ENCODE measurements at places on chromosomes 4 and X.

DNA sequence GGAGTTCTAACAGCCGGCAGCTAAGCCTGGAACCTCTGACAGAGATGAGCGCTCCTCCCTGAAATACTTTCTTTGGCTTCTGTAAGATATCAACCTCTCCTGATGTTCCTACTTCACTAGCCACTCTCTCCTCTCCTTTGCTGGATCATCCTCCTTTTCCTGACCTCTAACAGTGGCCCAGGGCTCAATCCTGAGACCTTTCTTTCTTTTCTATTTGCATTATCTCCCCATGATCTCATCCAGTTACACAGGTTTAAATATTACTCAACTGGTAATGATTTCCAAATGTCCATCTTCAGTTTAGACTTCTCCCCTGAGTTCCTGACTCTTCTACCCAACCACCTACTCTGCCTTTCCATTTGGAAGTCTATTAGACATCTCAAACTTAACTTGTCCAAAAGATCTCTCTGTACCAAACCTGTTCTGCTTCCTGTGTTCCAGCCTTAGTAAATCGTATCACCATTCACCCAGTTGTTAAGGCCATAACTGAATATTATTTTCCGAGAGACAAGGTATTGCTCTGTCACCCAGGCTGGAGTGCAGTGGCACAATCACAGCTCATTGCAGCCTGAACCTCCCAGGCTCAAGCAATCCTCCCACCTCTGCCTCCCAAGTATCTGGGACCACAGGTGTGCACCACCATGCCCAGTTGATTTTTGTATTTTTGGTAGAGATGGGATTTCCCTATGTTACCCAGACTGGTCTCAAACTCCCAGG, 41.1 kb downstream of the RFC1 start:
- no peak for DNase-seq

DNA sequence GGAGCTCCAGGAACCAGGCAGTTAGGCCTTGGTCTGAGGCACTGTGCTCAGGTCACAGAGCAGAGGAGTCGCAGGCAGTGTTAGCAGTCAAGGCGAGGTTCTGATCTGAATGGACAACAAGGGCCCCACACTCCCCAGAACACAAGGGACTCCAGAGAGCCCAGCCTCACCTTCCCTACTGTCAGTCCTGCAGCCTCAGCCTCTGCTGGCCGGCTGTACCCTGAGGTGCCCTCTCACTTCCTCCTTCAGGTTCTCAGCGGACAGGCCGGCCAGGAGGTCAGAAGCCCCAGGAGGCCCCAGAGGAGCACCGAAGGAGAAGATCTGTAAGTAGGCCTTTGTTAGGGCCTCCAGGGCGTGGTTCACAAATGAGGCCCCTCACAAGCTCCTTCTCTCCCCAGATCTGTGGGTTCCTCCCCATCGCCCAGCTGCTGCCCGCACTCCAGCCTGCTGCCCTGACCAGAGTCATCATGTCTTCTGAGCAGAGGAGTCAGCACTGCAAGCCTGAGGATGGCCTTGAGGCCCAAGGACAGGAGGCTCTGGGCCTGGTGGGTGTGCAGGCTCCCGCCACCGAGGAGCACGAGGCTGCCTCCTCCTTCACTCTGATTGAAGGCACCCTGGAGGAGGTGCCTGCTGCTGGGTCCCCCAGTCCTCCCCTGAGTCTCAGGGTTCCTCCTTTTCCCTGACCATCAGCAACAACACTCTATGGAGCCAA, 26.2 kb downstream of the MAGEA9 start:
- DNase-seq, result no peak

DNA sequence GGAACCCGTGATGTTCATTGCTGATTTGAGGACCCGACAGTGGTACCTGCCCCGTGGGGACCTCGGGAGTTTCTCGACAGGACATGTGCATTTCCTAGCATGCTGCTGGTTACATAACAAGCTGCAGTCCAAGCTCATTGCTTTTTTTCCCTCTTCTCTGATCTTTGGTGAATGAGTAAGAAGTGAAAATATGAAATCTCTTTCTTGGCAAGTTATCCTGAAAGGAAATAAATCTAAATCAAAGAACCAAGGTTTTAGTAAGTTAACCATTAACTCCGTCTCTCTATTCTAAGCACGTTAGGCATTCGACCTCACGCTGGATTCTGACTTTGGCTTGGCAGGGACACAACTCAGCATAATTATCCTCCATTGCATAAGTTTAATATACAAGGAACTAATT, 86.6 kb downstream of the STK32B start:
- no peak for DNase-seq

GRCh38 chr4:36322921-36323354, 41.5 kb downstream of the DTHD1 start:
- no peak for DNase-seq

GRCh38 chr4:183989461-183989860, 84.4 kb downstream of the STOX2 start:
- DNase-seq, result no peak

DNA sequence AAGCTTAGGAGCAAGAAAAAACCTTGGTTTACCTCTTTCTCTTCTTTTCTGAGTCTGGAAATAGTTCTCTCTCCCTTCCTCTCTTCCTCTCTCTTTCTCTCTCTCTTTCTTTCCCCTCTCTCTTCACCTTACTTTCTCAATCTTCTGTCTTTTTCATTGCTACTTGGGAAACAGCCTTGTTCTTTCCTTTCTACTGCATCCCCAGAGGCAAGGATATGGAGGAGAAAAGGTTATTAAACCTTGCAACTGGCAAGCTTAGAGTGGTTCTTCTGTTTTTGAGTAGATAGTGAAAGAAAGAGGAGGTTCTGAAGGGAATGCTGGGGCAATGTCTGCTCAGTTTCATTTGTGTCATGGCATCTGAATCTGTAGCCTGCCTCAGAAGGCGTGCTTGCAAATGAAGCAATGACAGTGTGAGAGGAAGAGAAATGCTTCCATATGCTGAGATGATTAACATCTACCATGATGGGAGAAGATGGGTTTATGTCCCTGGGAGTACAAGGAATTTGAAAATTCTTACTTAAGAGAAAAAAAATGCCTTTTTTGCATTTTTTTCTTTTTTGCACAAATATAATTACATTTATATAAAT, 190.6 kb downstream of the CEP135 start:
- no peak for DNase-seq

DNA sequence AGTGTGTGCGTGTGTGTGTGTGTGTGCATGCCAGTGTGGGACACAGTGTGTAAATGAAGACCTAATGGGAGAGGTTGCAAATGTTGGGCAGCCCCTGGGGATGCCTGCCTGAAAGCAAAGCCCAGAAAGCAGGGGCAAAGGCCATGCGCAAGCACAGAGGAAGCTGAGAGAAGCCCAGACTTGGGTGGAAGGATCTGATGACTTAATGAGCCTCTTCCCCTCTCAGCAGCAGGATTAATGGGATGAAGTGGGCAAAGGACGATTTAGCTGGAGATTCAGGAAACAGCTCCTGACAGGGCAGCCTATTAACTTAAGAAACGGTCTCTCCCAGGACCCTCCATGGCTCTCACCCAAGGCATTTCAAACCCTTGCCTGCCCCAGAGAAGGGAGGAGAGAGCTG, 107.3 kb downstream of the EFNB1 start:
- no peak for DNase-seq

GRCh38 chr4:104516884-104517283, 22.2 kb upstream of the CXXC4 start:
- DNase-seq, result no peak

- no peak for DNase-seq
These were observed 1.8 kb downstream of the TLR1 start for GRCh38 chr4:38802561-38803355.

GRCh38 chr4:38710053-38710452, 46.1 kb downstream of the KLF3 start:
- no peak for DNase-seq

DNA sequence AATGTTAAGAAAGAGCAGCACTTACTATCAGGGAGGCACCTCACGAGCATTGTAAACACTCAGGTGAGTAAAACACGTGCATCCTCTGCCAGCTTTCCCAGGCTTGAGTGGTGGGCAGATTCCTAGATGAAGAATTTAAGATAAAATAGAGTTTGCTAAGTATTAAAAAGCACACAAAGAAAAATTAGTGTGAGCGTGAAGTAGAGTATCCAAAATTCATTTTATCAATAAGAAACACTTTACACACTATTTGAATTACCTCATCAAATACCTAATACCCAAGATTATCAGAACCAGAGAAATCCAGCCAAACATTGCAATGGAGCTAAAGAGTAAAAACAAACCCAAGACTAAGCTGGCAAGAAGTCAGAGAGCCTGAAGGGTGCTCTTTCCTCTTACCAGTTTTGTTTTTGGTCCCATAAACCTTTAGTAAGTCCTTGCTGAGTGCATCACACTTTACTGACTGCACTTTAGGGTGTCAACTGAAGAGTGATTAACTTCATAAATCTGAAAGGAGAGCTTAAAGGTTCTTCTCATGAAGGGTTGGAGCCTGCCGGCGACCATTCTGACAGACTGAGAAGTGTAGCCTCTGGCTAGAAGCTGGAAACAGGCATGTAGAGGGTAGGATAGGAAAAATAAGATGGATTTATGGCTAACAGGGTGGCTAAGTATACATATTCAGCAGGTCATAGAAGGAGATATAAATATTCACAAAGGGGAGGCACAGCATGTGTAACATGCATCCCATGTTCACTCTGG, 151.1 kb downstream of the SLC7A11 start:
- no peak for DNase-seq

DNA sequence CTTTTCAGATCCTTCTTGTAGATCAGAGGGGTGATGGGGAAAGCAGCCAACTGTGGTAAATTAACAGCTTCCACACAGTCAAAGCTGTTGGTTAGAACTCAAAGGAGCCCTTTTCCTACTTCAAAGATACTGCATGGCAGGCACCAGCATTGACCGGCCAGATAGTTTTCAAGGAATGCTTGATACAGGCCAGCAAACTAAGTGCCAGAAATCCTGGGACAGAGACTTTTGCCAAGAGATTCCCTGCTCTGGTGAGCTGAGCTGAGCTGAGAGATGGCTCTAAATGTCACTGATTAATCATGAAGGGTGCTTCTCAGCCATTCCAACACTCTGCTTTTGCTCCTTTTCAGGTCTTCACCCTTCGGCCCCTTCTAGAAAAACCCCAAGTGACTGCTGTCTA, 131.6 kb upstream of the MED14 start:
- DNase-seq, result no peak

DNA sequence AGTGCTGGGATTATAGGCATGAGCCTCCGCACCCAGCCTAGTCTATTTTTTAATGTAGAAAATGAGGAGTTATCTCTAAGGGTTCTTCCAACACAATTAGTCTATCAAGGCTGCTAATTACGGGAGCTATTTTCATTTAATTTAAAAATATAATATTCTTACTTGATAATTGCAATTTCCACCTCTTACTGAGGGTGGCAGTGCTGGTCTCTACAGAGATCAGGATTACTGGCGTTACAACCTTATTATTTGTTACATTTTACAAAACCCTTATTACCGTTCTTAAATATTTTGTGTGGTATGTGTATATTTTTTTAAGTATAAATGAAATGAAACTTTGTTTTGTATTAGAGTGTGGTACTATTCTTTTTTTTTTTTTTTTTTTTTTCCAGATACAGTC, 17.6 kb upstream of the GK start:
- no peak for DNase-seq

GRCh38 chrX:117996918-117997480, 119.6 kb downstream of the KLHL13 start:
- no peak for DNase-seq

DNA sequence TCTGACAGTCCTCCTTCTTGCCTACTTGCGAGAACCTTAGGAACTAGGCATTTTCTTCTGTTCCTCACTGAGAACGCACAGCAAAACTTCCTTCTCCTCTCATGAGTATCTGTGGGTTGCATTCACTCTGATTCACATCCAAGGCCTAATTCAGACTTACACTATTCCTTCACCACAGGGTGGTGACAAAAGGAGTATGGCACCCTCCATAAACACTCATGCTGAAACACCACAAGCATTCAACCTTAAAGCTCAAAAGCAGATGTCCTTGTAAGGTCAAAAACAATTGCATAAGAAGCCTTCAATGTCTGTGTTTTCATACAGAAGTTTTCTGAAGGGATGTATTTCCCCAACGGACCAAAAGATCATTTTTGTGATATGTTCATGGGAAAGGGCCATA, 147.3 kb downstream of the CORIN start:
- DNase-seq, result no peak

DNA sequence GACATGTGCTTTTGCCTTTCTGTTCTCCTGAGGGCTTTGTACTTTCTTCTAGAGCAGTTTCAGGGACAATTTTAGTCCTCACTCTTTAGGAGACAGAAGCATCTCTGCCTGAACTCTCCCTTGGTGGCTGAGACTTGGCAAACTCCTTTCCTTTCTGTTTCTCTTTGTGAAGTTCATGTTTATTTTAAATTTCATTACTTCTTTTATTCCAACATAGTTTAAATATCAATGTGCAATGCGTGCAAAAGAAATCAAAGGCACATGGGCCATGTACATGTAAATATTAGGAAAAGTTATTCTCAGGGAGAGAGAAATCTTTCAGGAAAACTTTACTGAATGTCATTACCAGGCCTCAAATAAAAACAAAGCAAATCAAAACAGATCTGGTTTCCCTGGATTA, 177.6 kb downstream of the RNF150 start:
- no peak for DNase-seq

DNA sequence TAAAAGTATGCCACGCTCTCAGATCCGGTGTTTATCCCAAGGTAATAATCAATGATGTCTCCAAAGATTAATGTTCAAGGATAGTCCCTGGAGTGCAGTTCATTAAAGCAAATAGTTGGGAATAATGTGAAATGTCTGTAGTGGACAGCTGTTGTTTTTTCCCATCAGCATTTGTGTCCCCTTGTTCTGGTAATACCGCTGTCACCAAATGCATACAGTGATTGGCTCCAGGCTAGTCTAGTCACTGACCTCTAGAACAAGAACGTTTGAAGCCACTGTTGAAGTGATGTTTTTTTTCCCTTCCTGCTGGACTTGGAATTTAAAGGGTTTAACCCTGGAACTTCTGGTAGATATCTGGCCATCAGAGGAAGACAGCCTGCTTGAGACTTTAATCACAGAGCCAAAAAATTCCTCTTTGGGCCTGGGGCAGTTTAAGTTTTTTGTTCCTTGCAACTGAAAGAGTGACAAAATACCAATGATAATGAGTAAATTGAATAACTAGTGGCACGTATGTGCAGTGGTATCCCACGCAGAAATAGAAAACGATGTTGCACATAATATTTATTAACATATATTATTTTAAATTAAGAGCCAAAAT, 30.6 kb downstream of the HSD17B11 start:
- no peak for DNase-seq

DNA sequence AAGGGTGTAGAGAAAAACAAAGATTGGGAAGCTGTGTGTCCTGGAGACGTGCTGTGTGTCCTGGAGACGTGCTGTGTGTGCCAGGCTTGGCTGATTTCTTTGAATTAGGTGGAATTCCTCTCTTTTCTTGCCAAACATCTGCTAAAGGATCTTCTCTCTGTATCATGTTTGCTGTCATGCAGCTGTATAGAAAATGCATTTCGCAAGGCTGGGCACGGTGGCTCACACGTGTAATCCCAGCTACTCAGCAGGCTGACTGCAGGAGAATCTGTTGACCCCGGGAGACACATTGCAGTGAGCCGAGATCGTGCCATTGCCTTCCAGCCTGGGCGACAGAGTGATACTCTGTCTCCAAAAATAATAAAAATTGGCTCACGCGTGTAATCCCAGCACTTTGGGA, 187.0 kb downstream of the CRLF2 start:
- no peak for DNase-seq
